Motor neuron (in vitro differentiated cells): ENCODE measurements at places on chromosomes 5 and 9. TPM values are rescaled to one million over a fixed set of nuclear protein-coding genes. Genes with fewer than 3 reads are reported as not detected.

DNA sequence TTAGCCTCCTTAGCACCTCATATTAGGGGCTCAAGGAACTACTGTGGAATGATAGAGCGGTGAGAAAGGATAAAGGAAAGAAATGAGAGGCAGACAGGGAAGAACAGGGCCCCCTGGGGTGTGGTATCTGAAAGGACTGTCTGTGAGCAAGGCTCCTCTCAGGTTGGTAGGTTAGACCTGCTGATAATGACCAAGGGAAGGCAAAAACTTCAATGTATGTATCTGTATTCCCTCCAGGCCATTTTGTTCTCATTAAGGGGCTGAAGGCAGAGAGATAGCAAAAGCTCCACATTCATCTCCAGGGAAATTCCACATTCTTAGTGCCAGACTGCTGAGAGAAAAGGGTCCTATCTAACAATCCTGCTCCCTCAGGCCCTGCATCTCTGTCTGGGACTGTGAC, 28.6 kb downstream of the TRIM32 start:
- no peak for ATAC-seq

DNA sequence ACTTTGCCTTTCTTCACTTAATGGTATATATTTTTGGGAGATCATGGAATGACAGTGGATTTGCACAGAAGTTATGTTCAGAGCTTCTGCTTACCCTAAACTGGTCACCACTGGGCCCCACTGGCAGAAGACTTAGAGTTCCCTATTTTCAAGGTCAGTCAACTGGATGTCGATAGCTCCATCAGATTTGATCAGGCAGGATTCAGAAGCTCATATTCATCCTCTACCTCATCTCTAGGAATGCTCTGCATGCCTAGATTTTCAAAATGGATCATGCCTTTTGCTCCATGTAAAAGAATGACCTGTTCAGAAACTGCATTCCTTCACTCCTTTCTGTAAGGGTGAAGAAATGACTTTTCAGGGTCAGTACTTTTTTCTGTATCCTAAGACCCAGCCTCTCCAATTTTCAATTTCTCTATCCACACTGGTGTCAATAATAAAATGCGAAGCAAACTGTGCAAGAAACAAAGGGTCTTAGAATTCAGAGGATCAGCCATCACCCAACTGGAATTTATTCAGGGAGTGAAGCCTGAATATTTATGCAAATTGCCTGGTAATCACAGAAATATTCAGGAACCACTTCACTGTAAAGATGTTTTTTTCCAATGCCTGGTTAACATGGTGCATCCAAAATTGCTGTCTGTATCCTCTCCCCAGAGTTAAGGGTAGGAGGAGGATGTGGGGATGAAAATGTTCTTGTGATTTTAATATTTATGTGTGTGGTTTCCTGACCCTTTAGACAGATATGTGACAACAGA, 125.4 kb downstream of the DOCK2 start:
- peak; percentile 17 for ATAC-seq

Gene TPRN
- total RNA-seq = 7.0 and 71.8 TPM in 2 replicates

DNA sequence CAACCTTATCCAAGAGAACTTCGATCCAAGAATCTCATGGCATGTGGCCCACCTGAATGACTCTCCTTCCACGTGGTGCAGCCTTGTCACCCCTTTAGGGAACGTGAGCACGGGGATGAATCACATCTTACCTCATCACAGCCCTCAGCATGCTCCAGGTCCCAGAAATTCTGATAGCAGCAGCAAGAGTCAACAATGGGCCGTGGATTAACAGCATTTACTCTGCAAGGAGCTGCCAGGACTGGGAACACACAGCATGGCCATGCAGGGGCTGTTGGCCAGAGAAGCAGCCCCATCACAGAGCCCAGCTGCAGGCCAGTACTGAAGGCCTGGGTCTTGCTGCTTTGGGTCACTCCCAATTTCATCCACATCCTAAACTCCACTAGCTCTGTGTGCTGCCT, 150.4 kb downstream of the C5orf15 start:
- peak; percentile 58 for ATAC-seq

GRCh38 chr9:84932915-84933527, 263.5 kb downstream of the NTRK2 start:
- peak; percentile 43 for ATAC-seq

Gene BARHL1
- total RNA-seq = 0.16 TPM in 1 of 2 replicates, not detected in the other

- ATAC-seq = no peak
Measured at GRCh38 chr5:117594166-117594565, 1019.5 kb upstream of the SEMA6A start.

DNA sequence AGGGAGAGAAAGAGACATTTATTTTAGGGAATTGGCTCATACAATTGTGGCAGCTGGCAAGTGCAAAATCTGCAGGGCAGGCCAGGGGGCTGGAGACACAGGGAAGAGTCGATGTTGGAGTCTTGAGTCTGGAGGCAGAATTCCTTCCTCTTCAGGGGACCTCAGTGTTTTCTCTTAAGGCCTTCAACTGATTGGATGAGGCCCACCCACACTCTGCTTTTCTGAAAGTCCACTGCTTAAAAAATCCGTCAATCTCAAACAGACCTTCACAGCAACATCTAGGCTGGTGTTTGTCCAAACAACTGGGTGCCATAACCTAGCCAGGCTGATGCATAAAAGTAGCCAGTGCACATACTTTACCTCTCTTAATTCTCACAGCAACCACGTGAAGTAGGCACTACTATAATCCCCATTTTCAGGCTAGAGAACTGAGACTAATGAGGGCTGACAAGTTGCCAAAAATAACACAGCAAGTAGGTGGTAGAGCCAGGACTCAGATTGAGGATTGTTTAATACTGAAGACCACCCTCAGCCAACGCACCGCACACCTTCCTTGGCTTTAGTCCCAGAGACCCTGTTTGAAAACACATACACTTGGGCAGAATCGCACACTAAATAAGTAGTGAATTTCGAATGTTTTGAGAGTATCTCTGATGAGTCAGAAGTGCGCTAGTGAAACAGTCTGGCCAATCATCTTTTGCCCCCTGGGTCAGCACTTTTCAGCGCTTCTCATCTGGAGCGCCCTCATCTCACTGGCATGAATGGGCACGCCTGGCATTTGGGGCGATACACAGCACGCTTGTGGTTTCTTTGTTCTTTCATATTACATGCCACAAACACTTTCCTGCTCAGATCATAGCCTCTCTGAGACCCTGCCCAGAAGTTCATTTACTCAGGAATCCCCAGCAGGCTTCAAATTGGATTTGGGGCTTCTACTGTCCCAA, 591.4 kb downstream of the CCDC171 start:
- ATAC-seq = no peak

DNA sequence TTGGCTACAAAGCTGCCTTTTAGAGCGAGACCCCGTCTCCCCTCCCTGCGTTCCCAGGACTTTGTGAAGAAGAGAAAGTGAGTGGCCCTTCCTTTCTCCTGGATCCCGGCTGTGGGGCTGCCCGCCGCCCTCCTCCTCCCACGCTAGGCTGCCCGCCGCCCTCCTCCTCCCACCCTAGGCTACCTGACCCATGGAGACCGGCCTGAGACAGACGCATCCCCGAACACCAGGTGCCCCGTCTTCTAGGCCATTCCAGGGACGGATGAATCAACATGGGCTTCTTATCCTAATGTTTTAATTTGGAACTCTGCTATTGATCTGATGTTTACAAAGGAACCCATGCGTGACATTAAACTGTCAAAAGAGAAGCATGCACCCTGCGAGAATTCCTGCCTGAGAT, 117.3 kb upstream of the LPCAT1 start:
- ATAC-seq = no peak

DNA sequence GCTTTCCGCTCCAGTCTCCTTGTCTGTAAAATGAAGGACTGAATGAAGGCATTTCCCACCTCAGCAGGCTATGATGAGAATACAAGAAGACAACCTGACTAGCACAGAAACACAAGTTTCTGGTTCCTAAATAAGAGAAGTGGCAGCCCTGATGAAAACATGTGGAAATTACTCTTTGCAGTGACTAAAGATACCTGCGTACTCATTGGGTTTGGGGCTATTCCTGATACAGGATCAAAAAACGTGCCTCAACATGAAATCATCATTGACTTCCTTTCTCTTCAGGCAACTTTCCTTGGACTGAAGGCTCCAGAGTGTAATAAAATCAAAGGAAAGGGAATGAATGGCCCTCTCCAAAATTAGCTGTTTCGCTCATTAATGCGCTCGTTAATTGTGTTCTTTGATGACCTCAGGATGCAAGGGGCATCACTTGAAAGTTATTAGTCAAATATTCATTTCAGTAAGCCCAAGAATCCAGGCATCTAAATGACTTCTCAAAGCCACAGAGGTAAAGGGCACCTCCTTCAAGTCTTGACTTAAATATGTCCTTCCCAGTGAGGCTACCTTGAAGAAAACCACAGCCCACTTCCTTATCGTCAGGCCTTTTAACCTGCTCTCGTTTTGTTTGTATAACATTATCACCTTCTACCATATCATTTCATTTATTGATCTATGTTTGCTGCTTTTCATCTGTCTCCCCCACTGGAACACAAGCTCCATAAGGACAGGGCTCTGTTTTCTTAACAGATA, 68.9 kb downstream of the RASEF start:
- ATAC-seq = no peak

DNA sequence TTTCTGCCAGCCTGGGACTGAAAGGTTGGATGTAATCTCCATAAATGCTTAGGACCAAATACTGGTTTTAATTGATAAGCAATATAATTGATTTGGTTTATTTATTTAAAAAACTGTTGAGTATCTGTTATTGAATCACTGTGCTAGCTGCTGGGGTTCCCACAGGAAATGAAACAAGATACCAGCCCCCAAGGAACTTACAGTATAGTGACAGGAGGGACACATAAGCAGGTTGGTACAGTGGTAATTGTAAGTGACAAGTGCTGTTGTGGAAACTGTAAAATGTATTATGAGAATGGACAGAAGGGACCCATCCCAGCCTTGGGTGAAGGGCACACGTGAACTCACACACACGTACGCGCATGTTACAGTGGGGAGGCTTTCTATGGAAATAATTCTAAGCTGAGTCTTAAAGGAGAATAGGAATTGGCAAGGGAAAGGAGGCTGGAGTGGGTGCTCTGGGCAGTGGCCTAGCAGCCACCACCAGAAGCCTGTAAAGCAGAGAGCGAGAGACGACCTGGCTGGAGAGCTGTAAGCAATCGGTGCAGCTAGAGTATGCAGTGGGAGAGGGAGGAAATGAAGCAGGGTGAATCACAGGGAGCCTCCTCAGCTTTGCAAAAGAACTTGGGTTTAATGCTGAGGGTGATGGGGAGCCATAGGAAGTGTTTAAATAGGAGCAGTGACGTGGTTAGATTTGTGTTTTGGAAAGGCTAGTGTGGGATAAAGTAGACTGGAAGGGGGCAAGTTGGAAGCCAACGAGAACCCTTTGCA, 39.3 kb downstream of the GLRA1 start:
- no peak for ATAC-seq

DNA sequence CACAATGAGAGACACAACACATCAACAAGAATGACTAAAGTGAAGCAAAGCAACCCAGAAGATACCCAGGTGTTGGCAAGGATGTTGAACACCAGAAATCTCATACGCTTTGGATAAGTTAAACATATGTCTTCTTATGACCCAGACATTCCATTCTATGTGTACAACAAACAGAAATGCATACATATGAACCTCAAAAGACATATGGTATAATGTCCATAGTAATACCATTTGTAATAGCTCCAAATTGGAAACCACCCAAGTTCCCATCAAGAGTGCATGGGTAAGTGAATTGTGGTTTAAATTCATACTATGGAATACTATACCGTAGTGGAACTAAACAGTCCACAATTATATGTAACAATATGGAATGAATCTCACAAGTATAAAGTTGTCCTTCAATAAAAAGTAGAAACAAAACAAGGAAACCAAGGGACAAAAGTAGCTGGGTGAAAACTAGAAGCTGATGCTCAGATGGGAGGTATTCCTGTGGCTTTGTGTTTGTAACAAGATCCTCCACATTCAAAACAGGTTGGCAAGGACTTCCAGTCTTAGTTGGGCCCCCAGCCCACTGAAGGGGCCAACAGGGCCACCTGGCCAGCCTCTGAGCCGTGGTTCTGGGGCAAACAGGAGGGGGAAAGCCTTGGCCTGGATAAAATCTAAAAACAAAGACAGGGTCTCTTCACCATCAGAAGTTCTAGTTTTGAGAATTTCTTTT, 171.8 kb upstream of the PITX1 start:
- ATAC-seq = no peak

DNA sequence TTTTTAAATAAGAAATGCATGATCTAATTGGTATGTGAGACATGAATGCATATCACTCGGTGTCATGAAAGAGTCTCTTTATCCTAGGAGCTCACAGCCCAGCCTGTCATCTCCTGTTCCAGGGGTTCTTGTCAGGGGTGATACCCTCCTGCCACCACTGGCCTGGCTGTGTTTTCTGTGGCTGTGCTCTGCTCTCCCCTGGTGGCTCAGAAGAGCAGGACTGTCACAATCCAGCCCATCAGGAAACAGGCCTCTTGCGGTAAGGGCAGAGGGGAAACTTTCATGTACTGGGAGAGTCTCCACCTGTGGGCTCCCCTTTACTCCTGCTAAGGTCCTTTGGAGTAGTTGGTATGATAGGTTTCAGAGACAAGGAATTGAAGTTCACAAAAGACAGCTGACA, 240.2 kb upstream of the GLRA1 start:
- ATAC-seq = peak; percentile 37

- no peak for ATAC-seq
Measured at GRCh38 chr5:163642904-163643303, 137.5 kb downstream of the MAT2B start.

DNA sequence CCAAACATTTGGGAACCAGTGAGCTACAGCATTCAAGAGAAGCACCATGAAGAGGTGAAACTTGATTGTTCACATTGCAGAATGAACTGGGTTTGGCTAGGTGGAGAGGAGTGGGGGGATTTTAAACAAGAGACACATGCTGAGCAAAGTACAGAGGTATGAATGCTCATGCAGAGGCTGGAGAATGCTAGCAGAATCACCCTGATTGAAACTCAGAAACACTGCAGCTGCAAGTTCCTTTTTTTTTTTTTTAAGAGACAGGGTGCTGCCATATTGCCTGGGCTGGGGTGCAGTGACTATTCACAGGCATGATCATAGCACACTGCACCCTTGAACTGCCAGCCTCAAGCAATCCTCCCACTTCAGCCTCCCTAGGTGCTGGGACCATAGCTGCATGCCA, 35.1 kb downstream of the DENND1A start:
- ATAC-seq = no peak

GRCh38 chr5:89236900-89237299, 353.9 kb upstream of the MEF2C start:
- ATAC-seq = no peak

DNA sequence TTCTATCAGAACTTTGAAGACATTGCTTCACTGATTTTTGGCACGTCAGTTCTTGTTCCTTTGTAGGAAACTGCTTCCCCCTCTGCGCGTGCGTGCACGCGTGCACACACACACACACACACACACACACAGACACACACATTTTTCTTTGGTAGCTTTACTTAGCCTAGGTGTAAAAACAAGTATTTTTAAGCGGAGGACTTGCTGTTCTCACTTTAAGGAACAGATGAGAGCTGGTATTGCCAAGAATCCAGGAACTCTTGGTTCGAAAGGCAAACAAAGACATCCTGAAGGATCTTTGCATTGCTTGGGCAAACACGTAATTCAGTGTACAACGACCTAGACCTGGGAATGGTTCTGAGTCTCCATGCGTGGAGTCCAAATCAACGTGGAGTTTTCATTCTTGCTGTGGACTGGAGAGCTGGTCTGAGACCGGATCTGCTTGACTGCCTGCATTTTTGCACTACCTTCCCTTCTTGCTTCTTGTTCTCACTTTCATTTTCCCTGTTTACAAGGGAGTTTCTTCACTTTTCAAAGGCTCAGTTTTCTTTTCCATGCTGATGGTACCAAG, 8.2 kb downstream of the TMEM268 start:
- ATAC-seq = no peak

- ATAC-seq = no peak
Measured at GRCh38 chr5:10620346-10620745, 56.5 kb downstream of the ANKRD33B start.
